Smooth muscle cell of the umbilical artery (primary cell): ENCODE measurements at places on chromosomes 13 and 19. TPM values are rescaled to one million over a fixed set of nuclear protein-coding genes. Genes with fewer than 3 reads are reported as not detected.

Gene RNF225
- total RNA-seq: not detected in 2 replicates

Gene PRTN3
- total RNA-seq: not detected in 2 replicates

Gene SLC8A2
- total RNA-seq: 0.14 TPM in 1 of 2 replicates, not detected in the other

Gene PLPPR3
- total RNA-seq: 0.59 and 0.78 TPM in 2 replicates

Gene MBD3L2
- total RNA-seq: not detected in 2 replicates

Gene LRRC63
- total RNA-seq: under 0.01 and 0.09 TPM in 2 replicates

Gene ZNF784
- 2.5 and 4.2 TPM in 2 replicates for total RNA-seq

Gene KLF1
- total RNA-seq: not detected in 2 replicates

Gene CEACAM1
- total RNA-seq: not detected in 2 replicates

Gene COX7A1
- total RNA-seq: 4.3 and 14.8 TPM in 2 replicates

Gene PCSK4
- 1.2 and 1.7 TPM in 2 replicates for total RNA-seq

Gene C19orf73
- 0.89 and 0.97 TPM in 2 replicates for total RNA-seq

Gene CERS4
- 11.0 and 19.0 TPM in 2 replicates for total RNA-seq

Gene PSG4
- total RNA-seq: 0.30 and 11.0 TPM in 2 replicates

Gene LYL1
- 3.8 and 5.0 TPM in 2 replicates for total RNA-seq

Gene FNDC3A
- 79.6 and 93.1 TPM in 2 replicates for total RNA-seq

Gene ZNF723
- total RNA-seq: not detected in 2 replicates

Gene RDH8
- not detected in 2 replicates for total RNA-seq

Gene TUBB4A
- total RNA-seq: 0.60 TPM in 1 of 2 replicates, not detected in the other

Gene KLK14
- total RNA-seq: not detected in 2 replicates

Gene PLPPR2
- 20.5 and 22.4 TPM in 2 replicates for total RNA-seq
